ENCODE measurements at places on chromosomes 1 and 21. TPM values are rescaled to one million over a fixed set of nuclear protein-coding genes. Genes with fewer than 3 reads are reported as not detected.

HEYL gene
- 0.19 TPM for total RNA-seq

OPTC gene
- not detected for total RNA-seq

CXADR gene
- 0.30 TPM for total RNA-seq

C2CD2 gene
- total RNA-seq: 6.8 TPM

WNT3A gene
- not detected for total RNA-seq

LENEP gene
- total RNA-seq: 0.79 TPM

FMO4 gene
- 1.4 TPM for total RNA-seq

SLC9C2 gene
- not detected for total RNA-seq

LIN28A gene
- total RNA-seq: not detected

HUNK gene
- total RNA-seq: 0.02 TPM

TSPEAR gene
- total RNA-seq: not detected

PTGER3 gene
- total RNA-seq: not detected

CFAP45 gene
- 1.1 TPM for total RNA-seq

CRYZ gene
- total RNA-seq: 34.2 TPM

RPTN gene
- not detected for total RNA-seq

RNU1-3 gene
- 2,291 TPM for total RNA-seq

FCRL1 gene
- total RNA-seq: not detected

C8B gene
- total RNA-seq: not detected

ATF3 gene
- total RNA-seq: 44.9 TPM

All from activated CD4-positive, alpha-beta T cell treated with anti-CD3 and anti-CD28 coated beads for 36 hours (primary cell).